Nephron progenitor cell (in vitro differentiated cells): ENCODE measurements at places on chromosomes 2 and 18.

- DNase-seq: no peak
Measured at GRCh38 chr2:217742276-217742675, 260.5 kb downstream of the TNS1 start.

DNA sequence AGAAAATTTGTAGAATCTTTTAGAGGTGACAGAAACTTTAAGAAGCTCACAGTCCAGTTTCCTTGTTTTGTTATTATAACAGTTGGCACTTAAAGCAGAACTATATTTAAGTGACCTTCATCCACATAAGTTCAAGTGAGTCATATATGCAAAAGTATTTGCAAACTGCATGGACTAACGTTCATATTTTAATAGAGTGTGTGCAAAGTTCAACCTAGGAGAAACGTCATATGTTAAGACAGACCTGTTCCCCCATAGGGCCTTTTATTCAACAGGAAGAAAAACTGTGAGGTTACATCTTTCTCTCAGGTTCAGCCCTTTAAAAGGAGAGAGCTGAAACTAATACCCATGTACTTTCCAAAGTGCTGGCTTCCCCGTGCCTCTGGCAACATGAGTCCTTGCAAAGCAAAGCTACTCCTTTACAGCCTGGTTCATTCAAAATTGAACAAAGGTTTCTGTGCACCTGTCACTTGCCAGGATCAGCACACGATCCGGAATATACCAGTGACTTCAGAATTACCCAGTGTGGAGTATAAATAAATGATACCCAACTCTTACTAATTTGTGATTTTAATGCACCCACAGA, 280.0 kb upstream of the RAB12 start:
- no peak for DNase-seq

- DNase-seq: no peak
Measured at GRCh38 chr2:9118383-9118960, 88.1 kb upstream of the ASAP2 start.

DNA sequence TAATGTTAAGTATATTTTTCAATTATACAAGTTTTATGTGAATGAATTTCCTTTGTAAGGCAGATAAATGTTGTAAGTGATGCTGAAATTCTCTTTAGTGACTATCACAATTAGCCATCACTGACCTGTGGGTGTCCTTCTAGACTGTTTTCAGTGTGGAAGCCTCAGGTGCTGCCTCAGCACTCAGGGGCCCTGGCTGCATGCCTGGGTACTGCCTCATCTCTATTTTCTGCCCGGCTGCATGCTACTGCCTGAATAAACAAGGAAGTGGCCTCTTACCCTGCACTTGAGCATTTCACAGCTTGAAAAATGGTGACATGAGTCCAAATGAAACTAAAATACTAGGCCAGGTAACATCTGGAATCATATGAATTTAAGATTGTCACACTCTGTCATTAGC, 787.6 kb upstream of the SALL3 start:
- DNase-seq: no peak

- DNase-seq: no peak
Measured at GRCh38 chr18:8241731-8242130, 367.5 kb upstream of the RAB12 start.

GRCh38 chr18:24488824-24489493, 28.5 kb downstream of the HRH4 start:
- DNase-seq: no peak

DNA sequence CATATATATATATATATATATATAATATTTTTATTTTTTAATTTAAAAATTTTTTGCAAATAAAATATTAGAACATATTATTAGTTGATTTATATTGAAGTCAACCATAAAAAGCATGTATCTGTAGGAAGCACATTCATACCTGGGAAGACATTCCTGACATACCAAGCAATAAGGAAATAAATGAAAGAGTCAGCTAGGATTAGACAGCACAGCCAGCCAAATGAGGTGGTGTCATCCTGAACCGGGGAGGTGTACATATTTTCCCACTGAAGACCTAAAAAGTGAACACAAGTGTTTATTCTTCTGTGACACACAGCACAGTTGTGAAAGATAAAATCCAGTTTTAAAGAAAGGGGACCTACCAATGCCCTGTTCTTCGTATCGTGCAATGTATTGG, 149.2 kb downstream of the ABCA12 start:
- no peak for DNase-seq

DNA sequence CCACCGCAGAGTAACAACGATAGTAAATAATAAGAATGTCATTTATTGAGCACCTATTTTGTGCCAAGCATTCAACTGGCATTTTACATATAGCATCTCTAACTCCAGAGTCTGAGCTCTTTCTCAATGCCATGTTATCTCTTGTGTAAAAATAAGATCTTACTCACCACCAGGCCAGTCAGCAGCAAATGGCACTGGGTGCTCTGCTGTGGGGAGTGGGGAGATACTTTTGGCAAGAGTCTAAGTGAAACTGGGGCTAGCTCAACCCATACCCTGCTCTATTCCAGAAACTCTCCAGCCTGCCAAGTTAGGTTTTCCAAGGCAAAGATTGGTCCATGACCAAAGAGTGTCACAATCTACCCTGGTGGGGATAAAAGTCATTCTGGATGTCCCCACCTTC, 5.0 kb upstream of the SLC4A3 start:
- no peak for DNase-seq

- no peak for DNase-seq
Measured at GRCh38 chr2:108260773-108261172, 21.0 kb downstream of the SULT1C3 start.

DNA sequence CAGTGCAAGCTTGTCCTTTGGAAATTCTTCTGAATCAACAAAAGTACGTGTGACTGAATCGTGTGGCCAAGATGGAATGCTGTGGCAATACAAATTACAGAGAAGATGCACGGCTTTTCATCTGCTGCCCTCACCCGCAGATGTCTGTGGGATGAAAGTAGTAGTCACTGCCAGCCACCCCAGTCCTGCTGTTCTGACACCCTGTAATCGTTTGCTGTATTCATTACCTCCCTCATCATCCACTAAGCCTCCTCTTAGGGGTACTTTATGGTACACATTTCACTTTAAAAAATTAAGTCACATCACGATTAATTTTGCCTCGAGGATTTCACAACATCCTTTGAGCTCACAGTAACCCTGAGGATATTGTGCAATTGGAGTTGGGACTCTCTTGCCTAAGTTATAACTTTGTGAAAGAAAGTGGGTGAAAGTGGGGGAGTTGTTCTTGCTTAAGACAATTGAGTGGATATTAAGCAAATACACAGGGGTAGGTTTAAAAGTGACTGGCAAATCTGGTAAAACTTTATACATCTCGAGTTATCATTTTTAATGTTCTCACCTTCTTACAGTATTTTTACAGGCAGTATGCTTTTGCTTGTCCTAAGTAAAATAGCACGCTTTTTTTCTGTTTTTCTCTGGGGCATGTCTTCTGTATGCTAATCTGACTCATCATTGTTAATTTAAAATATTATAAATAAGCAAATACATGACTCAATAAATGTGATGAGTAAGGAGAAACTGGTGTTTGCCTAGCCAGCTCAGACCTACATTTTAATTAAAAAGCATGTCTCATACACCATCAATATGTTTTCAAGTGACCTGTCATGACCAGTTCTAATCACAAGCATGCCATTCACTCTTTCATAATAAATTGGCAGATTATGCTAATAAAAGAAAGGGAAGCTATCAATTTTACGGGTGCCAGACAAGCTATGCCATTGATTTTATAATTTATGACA, 680.9 kb downstream of the IRS1 start:
- no peak for DNase-seq

GRCh38 chr2:21754164-21754788, 630.5 kb downstream of the TDRD15 start:
- DNase-seq: no peak

DNA sequence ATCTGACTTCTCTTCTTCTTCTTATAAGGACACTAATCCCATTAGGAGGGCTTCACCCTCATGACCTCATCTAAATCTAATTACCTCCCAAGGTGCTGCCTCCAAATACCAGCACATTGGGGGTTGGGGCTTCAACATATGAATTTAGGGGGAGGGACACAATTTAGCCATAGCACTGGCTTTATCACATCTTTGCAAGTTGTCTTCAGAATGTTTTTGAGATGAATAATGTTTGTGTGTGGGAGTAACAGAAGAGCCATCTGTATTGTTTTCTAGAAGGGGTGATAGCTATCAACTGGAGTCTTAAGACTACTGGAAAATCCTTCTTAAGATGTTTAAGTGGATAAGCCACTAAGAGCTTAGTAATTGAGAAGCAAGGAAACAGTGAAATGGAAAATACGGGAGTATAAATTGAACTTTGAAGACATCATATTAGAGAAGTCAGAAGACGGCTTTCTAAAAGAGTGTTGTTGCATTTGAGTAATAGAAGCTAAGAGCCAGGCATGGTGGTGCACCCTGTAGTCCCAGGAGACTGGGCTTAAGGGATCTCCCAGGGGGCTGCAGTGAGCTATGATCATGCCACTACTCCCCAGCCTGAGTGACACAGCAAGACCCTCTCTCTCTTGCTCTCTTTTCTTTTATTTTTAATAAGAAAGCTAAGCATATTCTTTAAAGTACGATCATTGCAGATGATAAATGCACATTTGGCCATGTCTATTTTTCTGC, 32.6 kb upstream of the B3GNT2 start:
- no peak for DNase-seq

GRCh38 chr2:219314804-219315468, 5.7 kb upstream of the PTPRN start:
- DNase-seq: no peak

GRCh38 chr2:238064376-238064775, 3.6 kb downstream of the SCLY start:
- DNase-seq: no peak

GRCh38 chr18:54181856-54182602, 42.4 kb downstream of the MBD2 start:
- no peak for DNase-seq

DNA sequence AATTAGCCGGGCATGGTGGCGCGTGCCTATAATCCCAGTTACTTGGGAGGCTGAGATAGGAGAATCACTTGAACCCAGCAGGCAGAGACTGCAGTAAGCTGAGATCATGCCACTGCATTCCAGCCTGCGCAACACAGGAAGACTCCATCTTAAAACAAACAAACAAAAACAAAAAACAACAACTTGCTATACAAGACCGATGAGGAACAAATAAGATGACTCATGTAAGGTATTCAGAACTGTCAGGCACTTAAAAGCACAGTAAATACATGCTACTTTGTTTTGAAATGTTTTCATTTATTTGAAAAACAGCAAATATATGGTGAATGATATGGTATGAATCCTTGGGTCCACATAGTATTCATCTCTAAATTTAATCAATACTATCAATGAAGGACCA, 66.7 kb downstream of the TRIP12 start:
- no peak for DNase-seq

DNA sequence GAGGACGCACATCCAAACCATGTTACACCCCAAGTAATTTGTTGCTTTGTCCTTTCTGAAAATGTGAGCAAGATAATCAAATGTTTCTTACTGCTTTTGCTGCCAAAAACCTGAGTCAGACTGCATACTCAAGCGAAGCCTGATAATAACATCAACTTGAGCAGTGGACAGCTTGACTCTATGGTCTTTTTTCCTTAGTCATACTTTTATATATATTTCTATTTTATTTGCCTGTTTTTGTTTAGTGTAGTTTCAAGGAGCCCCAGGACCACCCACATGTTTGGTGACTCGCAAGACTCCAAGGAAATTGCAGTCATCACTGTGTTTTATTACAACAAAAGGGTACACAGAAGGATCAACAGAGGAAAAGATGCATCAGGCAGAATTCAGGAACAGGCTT, 688.4 kb upstream of the PIK3C3 start:
- DNase-seq: no peak

DNA sequence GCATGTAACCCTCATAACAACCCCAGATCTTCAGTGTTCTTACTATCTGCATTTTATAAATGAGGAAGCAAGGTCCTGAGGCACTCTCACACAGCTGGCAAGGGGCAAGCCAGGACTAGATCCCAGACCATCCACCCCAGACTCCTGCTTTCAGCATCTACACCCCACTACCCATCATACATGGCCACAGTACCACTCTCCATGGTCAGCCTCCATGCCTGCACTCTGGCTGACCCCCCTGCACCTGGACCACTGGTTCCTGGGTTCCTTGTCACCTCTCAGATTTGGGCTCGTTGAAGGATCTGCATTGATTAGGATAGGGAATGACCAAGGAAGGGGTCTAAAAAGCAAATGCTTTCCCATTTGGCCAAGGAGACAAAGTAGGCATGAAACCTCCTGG, 36.0 kb upstream of the TEX51 start:
- no peak for DNase-seq

DNA sequence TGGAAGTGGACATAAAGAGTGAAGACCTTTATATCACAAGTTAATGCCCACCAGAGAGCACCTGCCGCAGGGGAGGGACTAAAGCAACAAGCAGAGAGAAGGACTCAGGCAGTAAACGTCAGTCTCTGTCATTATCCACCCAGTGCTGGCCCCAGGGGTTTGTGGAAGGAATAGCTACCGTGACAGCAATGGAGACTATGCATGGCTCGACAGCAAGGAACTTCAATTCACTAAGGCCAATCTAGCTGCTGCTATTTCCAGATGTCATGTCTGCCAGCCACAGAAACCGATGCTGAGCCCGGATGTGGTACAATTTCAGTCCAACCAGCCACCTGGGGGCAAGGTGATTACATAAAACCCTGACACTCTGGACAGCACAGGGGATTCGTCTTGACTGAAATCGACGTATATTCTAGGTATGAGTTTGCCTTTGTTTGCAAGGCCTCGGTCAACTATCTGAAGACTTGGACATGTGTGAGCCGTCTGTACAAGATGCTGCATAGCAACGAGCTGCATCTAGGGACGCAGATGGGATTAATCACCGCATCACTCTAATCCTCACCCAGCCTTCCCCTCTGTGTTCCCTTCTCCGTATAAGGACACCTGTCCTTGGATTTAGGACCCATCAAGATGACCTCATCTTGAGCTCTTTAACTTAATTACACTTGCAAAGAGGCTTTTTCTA, 154.1 kb upstream of the SH3BP4 start:
- DNase-seq: no peak

DNA sequence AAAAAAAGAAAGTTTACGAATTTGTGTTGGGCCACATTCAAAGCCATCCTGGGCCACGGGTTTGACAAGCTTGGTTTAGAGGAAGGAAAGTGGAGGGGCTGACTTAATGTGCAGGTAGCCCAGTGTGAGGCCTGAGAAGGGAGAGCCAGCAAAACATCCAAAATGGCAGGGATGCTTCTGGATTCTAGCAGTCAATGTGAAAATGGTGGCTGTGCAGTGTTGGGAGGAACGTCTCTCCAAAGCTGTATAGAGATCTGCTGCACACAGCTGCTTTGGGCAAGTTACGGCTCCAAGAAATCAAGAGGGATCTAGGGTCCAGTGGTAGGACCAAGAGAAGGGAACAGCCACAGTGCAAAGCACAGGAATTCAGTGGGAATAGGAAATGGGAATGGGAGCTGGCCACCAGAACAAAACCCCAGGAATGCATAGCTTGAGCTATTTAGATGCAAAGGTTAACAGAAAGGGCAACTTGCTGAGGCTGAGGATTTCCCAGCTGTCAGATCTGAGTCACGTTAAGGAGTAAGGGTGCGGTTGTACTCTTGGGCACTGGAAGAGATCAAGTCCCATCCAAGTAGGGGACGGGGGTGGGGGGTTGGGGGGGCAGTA, 70.6 kb downstream of the B3GNT2 start:
- no peak for DNase-seq
